ENCODE measurements at places on chromosomes 5 and 9.

DNA sequence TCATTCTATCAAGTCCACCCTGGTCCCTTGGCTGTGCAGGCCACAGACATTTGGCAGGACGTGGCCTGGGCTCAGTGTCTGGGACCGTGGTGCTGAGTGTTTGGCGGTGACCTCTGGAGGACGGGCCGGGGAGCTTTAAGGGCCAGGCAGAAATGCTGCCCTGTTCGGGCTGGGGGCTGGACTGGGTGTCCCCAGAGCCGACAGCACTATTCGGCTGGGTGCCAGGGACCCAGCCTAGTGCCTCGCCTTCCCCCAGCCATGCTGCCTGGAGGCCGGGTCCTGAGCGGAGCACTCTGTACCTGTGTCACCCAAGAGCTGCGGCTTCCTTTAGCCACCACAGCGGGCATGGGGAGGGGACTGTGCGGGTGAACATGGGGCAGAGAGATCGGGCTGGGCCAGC lies 40.4 kb downstream of the COL5A1 start:
- no peak for DNase-seq

DNA sequence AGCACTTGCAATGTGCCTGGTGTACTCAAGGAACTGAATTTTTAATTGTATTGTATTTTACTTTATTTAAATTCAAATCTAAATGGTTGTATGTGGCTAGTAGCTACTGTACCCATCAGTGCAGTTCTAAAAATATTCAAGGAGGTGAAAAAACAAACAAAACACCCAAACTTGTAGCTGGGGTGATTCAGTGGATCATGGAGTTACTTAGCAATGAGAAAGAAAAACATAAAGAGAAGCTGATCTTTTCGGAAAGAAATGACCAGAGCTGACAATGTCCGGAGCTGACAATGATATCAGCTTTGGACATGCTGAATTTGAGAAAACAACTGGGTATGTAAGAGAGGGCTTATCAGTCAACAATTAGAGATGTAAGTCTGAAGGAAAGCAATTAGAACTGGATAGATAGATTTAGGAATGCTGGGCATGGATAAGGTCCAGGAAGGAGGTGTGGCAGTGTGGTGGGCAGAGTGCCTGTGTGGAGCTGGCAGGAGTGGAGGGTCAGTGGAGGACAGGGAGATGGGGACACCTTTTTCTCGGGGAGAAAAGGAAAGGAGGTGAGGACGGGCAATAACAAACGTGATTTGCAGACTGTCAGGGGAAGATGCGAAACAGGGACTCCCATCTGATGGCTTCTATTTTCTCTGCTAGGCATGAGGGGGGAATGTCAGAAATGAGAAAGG lies 113.2 kb downstream of the DCP2 start:
- no peak for DNase-seq

- DNase-seq, result peak; percentile 72
Measured at GRCh38 chr9:91186632-91187108, 175.0 kb downstream of the AUH start.

GRCh38 chr9:19759066-19759465 lies 29.8 kb downstream of the SLC24A2 start:
- DNase-seq, result no peak

- no peak for DNase-seq
Measured at GRCh38 chr5:177041936-177042335, 19.4 kb downstream of the ZNF346 start.

GRCh38 chr5:34684281-34684979 lies 28.3 kb downstream of the RAI14 start:
- DNase-seq, result no peak

- no peak for DNase-seq
Measured at GRCh38 chr5:4373051-4373820, 766.9 kb upstream of the ADAMTS16 start.

GRCh38 chr5:124596595-124597421 lies 149.6 kb downstream of the ZNF608 start:
- peak; percentile 83 for DNase-seq

GRCh38 chr9:113156880-113157279 lies 6.1 kb downstream of the SLC31A2 start:
- no peak for DNase-seq

- no peak for DNase-seq
Measured at GRCh38 chr5:174844971-174845370, 120.6 kb downstream of the MSX2 start.
